ENCODE measurements at places on chromosomes 16 and 17.
A peak's percentile ranks its signal among the peaks of the same experiment; 100 is the strongest.

DNA sequence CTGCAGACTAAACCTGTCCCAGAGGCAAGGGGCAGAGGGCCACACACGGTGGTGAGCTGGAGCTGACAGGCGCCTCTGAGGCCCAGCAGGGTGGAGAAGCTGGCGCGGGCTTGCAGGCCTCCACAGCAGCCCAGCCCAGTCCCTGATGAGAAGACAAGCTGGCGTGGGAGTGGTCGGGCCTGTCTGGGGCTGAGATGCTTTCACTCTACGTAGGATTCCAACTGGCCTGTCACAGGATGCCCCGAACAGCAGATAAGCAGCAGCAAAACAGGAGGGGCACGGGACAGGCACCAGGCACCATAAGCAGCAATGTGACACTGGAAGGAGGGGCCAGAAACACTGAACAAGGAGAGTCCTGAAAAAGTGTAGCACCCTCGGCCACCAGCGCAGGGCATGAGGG, 40.1 kb downstream of the PEMT start:
- no peak for DNase-seq

DNA sequence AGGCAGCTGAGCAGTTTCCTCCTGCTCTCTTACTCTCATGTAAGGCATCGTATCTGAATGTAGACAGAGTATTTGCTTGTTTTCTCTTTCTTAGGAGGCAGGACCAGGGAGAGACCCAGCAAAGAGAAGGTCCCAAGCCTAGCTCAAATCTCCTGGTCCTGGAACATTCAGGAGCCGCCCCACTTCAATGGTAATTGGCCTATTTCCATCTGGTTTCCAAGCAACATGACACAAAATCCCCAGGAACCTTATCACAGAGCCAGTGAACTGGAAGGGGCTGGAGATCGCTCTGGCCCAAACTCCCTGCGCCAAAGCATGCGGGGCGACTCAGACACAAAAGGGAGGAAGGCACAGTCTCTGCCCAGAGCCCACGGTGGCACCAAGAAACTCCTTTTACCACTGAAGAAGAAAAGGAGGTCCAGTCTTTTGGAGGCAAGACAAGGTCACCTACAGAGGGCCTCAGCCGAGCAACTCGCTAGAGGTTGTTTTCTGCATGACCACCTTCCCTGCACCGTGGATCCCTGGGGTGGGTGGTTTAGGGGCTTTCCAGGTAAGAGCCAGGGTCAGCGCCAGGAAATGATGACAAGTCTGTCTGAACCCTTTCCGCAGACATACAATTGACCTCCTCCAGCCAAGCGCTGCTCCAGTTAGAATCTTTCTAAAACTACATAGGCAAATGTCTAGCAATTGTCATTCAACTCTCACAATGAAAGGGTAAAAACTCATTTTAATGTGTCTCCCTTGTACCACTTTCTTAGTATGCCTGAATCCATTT, 394.7 kb downstream of the SOX9 start:
- no peak for DNase-seq

DNA sequence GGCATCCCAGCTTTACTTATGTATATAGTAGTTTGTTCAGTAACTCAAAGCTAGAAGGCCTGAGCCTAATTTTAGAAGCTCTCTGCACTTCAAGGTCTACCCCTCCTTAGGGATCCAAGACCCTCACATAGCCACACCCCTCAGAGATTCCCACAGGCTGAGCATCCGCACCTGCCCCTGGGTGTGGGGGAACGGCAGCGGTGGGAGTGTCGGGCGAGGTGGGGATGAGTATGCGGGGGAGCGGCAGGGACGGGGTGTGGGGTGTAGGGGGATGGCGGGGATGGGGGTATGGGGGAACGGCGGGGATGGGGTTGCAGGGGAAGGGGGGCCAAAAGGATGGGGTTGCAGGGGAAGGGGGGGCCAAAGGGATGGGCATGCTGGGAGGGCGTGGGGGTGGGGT, 24.9 kb upstream of the BEAN1 start:
- no peak for DNase-seq

GRCh38 chr17:34156741-34157589, 98.1 kb upstream of the CCL2 start:
- no peak for DNase-seq

DNA sequence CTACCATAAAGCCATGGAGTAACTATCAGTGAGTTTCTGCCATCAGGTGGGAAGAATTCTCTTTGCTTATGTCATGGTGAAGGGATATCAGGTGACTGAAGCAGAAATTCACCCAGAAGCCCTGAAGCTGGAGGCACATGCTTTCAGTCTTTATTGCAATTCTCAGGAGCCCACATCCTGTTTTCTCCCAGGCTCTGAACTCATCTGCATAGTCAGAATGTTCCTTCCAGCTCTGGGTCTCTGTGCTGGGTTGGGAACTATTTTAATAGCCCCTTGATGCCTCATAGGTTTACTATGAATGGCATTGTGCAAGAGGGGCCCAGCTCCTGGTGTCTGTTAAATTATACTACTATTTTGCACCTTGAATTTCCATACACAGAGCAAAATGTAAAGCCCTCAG, 198.4 kb upstream of the SOX9 start:
- no peak for DNase-seq

GRCh38 chr16:88264641-88265285, 118.0 kb upstream of the ZNF469 start:
- no peak for DNase-seq

GRCh38 chr17:34095106-34095505, 160.0 kb upstream of the CCL2 start:
- no peak for DNase-seq

GRCh38 chr16:57972306-57972705, 1.4 kb upstream of the CNGB1 start:
- DNase-seq, result no peak

DNA sequence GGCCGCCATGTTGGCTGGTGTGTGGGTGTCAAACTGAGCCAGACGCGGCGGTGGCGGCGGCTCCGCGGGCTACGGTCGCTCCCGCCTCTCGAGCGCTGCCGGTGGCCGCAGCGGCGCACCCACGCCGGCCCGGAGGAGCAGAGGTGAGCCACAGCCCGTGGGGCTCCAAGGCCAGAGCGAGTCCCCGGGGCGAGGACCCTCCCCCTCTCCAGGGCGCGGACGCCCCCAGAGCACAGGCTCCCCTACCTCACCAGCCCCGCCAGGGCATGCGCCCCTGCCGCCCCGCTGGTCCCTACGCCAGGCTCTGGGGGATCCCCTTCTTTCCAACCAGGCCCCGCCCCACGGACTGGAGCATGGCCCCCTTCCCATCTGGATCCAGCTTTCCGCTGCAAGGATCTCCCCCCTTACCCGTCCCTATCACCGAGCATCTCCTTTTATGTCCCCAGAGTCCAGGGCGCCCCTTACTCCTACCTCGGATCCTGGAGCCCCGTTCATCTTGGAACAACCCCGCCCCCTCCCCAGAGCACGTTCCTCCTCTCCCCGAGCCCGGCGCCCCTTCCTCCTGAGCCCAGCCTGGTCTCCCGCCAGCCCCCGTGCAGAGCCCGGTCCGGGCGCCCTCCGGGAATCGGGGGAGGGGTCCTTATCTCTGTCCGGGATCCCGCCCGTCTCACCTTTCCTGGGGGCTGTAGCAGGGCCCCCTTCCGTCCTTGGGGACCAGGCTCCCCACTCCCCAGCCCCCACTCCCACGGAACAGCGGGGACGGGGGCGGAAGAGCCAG, 412 bp downstream of the EPN2 start:
- no peak for DNase-seq

- no peak for DNase-seq
Observed at GRCh38 chr16:7482596-7483290, 150.1 kb downstream of the RBFOX1 start.

GRCh38 chr17:14793237-14793636, 471.9 kb downstream of the PMP22 start:
- no peak for DNase-seq

GRCh38 chr17:8142158-8142886, 9.9 kb downstream of the PER1 start:
- no peak for DNase-seq

DNA sequence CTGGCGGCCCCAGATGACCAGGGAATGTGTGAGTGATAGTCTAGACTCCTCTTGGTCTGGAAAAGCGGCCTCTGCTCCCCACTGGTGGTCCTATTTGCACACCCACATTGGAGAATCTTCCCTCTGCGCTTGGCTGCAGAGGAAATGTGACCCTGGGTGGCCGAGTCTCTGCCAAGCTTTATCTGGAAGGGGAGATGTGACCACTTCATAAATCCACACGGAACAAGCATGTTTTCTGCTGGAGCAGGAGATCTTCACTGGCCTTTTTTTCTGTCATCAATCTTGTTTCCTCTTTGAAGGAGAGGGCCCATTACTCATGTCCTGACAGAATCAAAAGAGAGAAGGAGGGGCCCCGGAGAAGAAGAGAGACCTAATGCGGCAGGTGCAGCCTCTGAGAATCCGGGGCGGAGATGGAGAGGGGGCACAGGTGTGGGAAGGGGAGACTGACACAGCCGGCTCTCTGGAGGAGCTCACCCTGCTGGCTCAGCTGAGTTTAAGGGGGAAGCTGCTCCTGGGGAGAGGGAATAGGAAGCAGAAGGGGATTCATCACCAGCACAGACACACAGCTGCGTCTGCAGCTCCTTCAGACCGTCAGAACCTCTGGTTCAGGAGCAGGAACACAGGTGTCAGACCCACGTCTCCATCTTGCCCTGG, 116.3 kb downstream of the SOX9 start:
- DNase-seq, result no peak

- DNase-seq, result no peak
Observed at GRCh38 chr17:16937431-16937830, 34.5 kb downstream of the TNFRSF13B start.

DNA sequence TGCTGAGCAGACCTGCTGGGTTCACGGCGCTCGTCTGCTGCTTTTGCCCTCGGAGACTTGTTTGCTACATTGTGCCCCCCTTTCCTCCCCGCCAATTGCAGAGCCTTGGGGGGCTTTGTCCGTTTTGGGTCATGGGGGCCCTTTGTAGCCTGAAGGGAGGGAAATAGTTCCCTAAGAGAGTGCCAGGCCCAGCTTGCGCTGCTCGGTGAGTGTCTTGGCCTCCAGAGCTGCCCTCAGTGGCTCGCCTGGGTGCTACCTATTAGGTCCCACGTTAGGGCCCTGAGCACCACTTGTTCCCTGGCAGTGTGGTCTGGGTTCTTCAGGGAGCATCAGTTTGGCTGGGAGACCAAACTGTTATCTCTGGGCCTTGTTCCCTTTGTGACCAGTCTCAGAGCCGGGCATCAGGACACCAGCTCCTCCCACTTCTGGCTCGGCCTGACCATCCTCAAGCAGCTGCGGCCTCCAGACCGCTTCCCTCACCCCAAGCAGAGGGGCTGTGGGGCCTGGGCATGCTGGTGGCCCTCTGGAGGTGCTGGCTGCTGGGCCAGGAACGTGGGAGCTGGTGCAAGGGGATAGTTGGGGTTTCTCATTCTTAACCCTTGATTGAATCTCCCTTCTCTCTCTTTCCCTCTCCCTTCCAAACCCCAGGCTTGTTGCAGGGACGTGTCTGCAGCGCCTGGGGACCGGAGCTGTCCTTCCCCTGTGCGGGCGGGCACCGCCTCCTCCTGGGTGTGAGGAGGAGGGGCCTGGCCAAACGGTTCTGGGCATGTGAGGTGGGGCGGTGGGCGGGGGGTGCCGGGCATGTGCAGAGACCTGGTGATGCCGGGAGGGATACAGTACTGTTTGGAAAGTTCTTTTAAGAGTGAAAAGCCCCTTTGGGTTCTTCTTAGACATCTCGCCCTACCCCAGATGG, 16.0 kb upstream of the ITGB4 start:
- no peak for DNase-seq

DNA sequence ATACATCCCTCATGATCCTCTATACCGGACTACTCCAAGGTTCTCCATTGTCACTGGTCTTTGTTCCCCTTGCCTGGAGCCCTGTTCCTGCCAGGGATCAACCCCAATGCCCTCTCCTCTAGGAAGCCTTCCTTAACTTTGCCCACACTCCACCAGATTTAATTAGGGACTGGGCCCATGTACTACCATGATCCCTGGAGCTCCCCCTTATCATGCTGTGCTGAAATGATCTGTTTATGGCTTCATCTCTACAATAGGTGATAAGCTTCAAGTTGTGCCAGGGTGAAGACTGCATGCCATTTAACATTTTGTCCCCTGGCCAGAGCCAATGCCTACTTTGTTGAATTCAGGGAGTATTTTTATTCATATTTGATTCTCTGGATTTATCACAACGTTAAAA, 17.9 kb upstream of the IRX5 start:
- no peak for DNase-seq

- no peak for DNase-seq
Observed at GRCh38 chr16:75304521-75305363, 53.3 kb upstream of the BCAR1 start.

- DNase-seq, result no peak
Observed at GRCh38 chr17:33651686-33652085, 358.6 kb upstream of the ASIC2 start.

GRCh38 chr17:44279666-44280391, 11.9 kb upstream of the SLC4A1 start:
- no peak for DNase-seq

DNA sequence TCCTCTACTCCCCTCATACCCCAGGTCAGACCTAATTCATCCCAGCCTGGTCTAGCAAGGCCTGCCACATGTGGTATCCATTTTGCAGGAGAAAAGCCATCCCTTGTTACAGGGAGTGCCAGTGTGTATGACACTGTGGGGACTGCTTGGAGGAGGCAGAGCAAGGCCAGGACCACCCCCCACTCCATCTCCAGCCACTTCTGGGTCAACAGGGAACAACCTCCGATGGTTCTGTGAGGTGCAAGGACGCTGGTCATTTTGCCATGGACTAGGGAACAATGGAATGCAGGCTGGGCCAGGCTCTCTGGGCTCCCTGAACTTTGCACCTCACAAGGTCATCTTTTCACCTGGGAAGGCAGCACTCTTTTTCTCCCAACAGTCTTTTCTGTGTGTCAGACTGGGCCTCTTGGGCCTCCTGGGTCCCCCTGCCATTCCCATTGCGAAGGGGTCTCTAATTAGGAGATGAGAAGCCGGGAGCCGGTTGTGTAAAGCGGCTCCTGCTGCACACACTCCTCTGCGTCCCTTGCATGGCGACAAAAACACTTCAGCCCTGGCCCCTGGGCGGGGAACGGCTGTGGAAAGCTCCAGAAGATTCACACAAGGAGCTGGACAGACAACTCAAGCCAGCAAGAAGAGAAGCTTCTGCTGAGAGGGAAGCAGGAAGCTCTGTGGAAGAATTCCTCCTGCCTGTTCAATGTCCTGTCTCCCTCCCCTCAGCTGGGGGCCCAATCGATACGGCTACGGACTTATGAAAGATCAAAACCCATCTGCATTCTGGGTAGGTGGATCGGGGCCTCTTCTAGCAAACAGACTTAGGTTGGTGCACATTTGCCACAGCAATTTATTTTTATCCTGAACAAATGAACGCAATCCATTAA, 38.5 kb upstream of the MTSS2 start:
- no peak for DNase-seq

DNA sequence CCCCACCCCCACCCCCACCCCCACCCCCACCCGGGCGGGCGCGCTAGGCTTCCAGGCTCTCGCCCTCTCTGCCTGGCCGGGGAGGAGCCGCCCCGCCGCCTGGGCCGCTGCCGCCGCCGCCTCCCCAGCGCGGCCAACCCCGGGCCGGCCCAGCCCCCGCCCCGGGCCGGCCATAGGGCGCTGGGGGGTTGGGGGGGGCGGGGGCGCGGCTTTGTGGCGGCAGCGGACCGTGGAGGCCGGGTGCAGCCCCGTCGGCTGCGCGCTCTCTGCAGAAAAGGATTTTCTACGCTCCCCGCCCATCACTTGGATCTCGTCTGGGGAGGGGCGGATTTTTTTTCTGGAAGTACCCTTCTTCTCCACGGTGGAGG, 230.9 kb downstream of the MRTFB start:
- DNase-seq, result no peak

- DNase-seq, result no peak
Observed at GRCh38 chr17:41553987-41554680, 17.7 kb downstream of the KRT9 start.

- DNase-seq, result no peak
Observed at GRCh38 chr17:64277831-64278562, 14.9 kb upstream of the TEX2 start.

- DNase-seq, result peak; percentile 72
Observed at GRCh38 chr17:74212913-74213791, at the start of gene TTYH2. TTYH2 (plus strand) TSS chr17:74213571; CDS start chr17:74213588, 17 bp downstream.

All from NCI-H524 treated with DMSO at 0.1 percent for 48 hours (cell line).